NCI-H524 (cell line): ENCODE measurements at places on chromosomes 2 and 18.

DNA sequence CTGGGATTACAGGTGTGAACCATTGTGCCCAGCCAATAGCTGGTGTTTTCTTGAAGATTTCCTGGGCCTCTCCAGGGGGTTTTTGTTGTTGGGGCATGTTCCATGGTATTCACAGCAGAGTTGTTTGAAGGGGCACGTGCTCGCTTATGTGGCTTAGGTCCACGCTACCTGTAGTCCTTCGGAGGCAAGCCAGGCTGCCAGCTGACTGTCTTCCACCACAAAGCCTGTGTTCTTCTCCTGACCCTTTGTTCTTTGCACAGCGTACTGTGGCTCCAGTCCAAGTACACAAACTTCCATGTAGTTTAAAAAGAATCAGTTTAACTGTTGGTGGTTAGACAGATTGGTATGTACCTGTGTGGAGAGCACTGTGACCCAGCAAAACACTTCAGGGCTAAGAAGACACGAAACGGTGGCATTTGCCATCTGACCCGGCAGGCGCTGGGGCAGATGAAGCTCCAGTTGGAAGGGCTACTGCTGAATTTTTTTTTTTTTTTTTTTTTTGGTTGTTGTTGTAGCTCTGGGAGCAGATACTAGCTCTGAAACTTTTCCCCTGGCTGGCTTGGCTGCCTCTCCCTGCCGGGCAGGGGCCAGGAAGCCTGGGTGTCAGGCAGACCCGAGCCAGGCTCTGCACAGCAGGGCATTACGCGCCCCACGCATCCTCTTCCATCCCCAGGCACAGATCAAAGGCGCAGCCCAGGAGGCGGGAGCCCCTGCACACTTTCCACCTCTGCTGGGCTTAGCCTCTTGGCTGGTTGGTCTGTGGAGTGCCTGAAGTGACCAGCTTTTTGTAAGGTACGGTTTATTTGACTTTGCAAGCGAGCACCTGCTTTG, 5.7 kb downstream of the GREB1 start:
- peak; percentile 64 for DNase-seq

- DNase-seq, result no peak
Measured at GRCh38 chr2:10864861-10865636, 46.7 kb upstream of the KCNF1 start.

DNA sequence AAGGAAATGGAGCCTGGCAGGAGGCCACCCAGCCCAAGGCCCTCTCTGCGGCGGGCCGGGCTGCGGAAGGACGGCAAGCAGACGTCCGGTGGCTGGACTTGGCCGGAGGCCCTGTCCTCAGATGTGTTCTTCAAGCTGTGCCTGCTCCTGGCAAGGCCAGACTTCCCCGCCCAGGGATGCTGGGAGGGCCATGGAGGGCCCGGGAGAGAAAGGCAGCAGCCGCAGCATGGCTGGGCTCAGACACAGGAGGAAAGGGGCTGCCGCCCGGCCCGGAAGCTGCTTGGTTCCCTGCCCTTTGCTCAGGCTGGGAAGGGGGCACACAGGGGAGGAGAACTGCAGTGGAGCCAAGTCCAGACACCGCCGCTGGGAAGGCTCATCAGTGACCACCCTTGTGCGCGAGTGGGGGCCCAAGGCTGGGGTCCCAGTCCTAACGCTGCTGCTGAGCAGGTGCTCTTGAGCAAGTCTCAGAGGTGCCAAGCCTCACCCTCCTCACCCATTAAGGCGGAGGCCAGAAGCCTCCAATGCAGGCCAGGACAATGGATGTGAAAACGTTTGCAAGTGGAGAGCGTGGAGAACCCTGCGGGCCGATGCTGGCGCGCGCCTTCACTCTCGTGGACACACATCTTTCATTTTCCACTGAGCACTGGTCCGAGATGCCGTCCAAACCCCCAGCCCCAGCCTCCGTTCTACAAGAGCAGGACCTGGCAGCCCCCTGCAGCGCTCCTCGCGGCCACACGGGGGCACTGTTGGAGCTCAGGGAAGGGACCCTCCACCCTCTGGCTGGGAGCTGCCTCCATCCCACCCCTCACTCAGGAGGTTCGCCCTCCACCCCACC, 7.9 kb downstream of the CROCC2 start:
- peak; percentile 24 for DNase-seq

DNA sequence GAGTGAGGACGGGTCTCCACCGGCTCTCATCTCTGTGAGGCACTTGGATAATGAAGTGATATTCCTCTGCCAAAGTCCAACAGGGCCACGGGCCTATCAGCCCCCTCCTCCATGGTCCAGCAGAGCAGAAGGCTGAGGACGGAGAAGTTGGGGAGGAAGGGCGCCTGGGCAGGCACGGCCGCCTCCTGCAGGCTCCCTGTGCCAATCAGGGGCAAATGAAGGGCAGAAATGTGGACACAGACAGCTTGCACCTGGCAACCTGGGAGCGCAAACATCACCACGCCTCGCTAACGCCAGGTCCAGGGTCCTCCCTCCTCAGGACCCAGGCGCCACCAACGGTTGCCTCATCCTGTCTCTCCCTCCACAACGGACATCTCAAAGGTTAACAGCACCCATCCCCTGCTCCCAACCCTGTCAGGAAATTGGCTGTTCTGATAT, 24.3 kb downstream of the SMAD7 start:
- no peak for DNase-seq

GRCh38 chr2:241978670-241979069, 109.1 kb downstream of the RTP5 start:
- DNase-seq, result no peak

DNA sequence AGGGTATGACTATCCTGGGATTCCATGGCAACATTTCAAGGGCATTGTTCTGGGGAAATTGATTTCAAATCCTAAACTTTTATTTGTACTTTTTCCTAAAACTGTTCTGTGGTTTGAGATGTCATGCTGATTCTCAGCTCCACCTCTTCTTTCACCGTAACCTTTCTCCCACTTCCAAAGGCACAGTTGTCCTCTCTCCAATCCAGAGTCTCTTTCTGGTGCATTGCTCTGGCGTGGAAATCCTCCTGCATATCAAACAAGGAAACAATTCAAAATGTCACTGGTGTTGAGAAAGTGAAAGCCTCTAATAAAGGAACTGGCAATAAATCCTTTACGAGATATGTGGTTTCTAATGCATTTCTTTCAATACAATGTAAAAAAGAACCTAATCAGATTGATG, 155.1 kb upstream of the CDH2 start:
- DNase-seq, result no peak

GRCh38 chr2:73987109-73987947, 2.6 kb downstream of the TET3 start:
- DNase-seq, result peak; percentile 19
